Mucosa of gallbladder (tissue), 1 donor: ENCODE measurements at places on chromosomes 11 and 22. TPM values are rescaled to one million over a fixed set of nuclear protein-coding genes. Genes with fewer than 3 reads are reported as not detected.

OSBP2 gene
- 10.4 TPM for total RNA-seq

IGSF9B gene
- total RNA-seq, result 30.3 TPM

- no peak for DNase-seq
Observed at GRCh38 chr11:64637334-64638017, 46.5 kb downstream of the SLC22A12 start.

DNA sequence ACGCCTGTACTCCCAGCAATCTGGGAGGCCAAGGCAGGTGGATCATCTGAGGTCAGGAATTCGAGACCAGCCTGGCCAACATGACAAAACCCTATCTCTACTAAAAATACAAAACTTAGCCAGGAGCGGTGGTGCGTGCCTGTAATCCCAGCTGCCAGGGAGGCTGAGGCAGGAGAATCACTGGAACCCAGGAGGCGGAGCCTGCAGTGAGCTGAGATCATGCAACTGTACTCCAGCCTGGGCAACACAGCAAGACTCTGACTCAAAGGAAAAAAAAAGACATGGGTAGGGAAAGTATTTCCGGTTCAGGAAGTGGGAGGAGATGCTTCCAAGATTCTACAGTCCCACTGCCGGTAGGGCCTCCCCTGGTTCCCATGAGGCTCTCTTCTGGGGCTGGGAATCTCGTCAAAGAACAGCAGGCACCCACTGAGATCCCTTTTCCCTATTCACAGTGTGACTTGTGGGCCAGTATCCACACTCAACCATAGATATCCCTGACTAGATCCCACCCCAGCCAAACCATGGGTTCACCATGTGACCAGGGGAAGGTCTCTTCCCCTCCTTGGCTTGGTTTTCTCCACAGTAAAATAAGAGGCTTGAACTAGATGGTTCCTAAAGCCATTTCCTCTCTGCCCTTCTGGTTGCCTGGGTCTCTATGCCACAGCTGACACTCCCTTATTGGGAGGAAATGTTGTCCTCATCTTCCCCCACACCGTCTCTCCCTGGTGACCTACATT lies 443.3 kb downstream of the BUD13 start:
- no peak for DNase-seq

DBX1 gene
- total RNA-seq, result not detected

GRCh38 chr11:79321263-79321662 lies 119.6 kb downstream of the TENM4 start:
- DNase-seq, result no peak

ZP1 gene
- 0.17 TPM for total RNA-seq

GRCh38 chr11:93732237-93732892 lies 8.9 kb downstream of the TAF1D start:
- no peak for DNase-seq

GRCh38 chr11:19701421-19701820 lies 11.2 kb upstream of the NAV2 start:
- no peak for DNase-seq

- DNase-seq, result peak; percentile 32
Observed at GRCh38 chr22:23856721-23857605, 712 bp upstream of the SLC2A11 start.

GRCh38 chr11:35488117-35488516 lies 37.3 kb downstream of the PAMR1 start:
- no peak for DNase-seq

TSPAN4 gene
- total RNA-seq, result 34.6 TPM
